Caudate nucleus (tissue), 63 donors: ENCODE measurements at places on chromosomes 1 and 21.

DNA sequence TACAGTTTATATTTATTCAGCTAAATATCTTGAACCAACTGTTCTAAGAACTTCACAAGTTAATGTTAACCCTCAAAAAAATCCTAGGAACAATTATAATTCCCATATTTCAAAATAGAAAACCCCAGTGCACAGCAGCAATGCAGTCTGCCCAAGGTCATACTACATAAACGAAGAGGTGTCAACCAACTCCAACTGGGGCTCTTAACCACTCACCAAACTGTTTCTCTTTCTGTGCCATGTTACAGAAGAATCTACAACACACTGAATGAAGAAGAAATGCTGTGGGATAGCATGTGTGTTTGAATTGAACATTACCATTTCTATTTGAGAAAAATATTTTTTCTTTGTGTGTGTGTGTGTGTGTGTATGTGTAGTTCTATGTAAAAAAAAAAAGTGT lies 35.7 kb downstream of the EIF4G3 start:
- DNase-seq: no peak

DNA sequence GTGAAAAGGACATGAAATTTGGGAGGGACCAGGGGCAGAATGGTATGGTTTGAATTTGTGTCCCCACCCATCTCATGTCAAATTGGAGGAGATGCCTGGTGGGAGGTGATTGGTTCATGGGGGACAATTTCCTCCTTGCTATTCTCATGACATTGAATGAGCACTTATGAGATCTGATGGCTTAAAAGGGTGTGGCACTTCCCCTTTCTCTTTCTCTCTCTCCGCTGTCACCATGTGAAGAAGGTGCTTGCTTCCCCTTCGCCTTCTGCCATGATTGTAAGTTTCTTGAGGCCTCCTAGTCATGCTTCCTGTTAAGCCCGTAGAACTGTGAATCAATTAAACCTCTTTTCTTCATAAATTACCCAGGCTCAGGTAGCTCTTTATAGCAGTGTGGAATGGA lies 7.6 kb upstream of the GBP4 start:
- no peak for DNase-seq

GRCh38 chr1:180428782-180429695 lies 73.3 kb downstream of the ACBD6 start:
- DNase-seq: no peak

DNA sequence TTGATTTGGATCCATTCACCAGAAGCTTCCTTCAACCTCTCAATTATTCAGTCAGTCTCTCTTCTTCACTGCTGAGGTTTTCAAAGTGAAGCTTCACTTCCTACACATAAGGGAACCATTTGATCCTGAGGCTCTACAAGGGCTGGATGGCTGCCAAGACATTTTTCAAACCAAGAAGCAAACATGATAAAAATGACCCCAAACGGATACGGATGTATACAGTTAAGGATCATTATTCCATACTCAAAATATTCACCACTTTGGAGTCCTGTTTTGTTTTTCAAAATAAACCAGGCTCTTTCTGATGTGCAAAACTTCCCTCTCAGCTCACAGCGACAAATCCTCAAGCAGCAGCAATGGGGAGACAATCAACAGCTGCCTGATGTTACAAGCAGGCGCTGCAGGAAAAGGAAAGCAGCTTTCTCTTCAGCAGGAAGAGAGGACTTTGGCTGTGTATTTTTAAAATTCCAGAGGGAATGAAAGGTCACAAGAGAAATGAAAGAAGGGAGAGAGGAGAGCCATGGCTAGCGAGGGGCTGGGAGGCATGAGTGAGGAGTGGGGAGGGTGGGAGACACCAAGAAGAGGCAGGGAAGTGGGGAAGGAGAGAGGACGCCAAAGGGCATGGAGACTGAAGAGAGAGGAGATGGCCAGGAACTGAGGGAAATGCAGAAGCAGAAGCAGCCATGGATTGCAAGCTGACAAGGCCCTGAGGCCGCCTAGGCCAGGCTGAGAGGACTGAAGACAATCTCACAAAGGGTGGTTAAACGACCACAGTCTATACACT lies 145.4 kb downstream of the SLC45A1 start:
- DNase-seq: no peak

DNA sequence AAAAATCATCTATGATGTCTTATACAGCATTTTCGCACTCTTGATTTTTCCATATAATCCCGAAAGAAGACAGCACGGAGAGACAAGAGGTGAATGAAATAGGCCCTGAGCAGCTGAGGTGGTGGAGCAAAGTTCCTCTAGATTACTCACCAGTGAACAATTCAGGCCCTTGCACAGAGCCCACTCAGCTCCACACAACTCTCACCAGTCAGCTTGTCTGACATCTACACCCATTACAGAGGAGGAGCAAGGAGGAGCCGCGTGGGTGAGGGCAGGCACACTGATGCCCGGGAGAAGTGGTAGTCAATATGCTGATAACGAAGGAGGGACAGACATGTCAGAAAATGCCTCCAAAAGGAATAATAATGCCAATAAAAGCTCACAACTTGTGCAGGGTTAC lies 59.9 kb downstream of the DNM3 start:
- DNase-seq: peak; percentile 51

GRCh38 chr1:16175610-16176553 lies 20.0 kb upstream of the EPHA2 start:
- peak; percentile 69 for DNase-seq

GRCh38 chr1:61782771-61783170 lies 40.5 kb downstream of the PATJ start:
- no peak for DNase-seq

GRCh38 chr21:40886931-40887330 lies 40.0 kb upstream of the DSCAM start:
- DNase-seq: no peak

- DNase-seq: no peak
Measured at GRCh38 chr1:56927171-56927570, 38.6 kb downstream of the C8B start.

DNA sequence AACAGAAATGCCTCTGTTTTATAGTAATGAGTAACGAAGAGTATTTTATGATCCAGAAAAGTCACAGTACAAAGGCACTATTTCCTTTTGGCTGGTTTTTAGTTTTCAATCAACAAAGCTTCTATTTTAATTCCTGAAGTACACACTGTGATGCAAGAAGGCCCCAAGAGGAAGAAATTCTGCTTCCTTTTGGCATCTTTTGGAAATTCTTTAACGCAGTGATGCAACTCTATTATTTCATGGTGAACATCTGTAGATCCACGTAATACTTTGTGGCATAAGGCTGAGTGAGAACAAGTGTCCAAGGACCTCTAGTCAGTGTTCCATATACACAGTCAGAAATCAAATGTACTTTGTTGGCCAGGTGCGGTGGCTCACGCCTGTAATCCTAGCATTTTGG lies 137.5 kb downstream of the TGFB2 start:
- DNase-seq: no peak

DNA sequence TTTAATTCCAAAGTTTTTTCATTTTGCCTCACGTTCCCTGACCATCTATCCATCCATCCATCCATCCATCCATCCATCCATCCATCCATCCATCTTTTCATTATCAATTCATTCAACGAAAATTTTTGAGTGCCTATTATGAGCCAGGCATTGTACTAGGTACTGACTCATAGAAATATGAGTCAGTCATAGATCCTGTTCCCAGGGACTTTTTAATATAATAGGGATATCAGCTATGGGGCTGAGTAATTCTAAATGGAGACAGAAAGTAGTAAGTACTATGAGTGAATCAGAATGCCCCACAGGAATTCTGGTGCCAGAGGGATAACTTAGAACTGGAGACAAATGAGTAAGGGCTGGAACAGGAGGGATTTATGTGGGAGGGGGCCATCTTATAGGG lies 49.8 kb upstream of the GNG12 start:
- DNase-seq: no peak

DNA sequence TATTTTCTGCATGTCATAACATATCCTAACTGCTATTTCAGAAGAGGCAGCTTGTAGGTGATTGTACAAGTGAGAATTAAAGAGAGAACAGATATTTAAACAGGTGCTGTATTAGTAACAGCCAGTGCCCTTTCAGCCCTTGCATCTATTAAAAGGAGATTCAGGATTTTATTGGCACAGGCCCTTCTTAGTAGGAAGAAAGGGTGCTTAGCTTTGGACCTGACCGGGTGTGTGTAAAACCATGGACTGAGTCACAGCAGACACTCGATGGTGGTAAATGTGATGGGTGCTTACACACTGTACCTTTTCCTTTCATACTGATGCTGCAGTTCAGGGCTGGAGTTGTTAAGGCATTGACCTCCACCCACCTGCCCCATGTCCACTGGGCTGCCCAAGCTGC lies 12.7 kb upstream of the CD101 start:
- no peak for DNase-seq

GRCh38 chr1:47993416-47993740 lies 3.8 kb downstream of the TRABD2B start:
- DNase-seq: no peak

- no peak for DNase-seq
Measured at GRCh38 chr1:211783897-211784296, 46.7 kb downstream of the LPGAT1 start.

- no peak for DNase-seq
Measured at GRCh38 chr1:40789342-40789598, 5.7 kb downstream of the KCNQ4 start.

- peak; percentile 2 for DNase-seq
Measured at GRCh38 chr1:16677552-16678431, 11.0 kb upstream of the RNU1-3 start.

GRCh38 chr1:91617285-91617765 lies 116.7 kb downstream of the CDC7 start:
- no peak for DNase-seq

DNA sequence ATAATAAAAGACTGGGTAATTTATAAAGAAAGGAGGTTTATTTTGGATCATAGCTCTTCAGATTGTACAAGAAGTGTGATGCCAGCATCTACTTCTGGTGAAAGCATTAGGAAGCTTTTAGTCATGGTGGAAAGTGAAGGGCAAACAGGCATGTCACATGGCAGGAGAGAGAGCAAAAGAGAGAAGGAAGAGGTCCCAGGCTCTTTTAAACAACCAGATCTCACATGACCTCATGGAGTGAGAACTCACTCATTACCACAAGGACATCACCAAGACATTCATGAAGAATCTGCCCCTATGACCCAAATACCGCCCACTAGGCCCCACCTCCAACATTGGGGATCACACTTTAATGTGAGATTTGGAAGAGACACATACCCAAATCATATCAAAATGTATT lies 10.0 kb downstream of the RPTN start:
- DNase-seq: no peak

DNA sequence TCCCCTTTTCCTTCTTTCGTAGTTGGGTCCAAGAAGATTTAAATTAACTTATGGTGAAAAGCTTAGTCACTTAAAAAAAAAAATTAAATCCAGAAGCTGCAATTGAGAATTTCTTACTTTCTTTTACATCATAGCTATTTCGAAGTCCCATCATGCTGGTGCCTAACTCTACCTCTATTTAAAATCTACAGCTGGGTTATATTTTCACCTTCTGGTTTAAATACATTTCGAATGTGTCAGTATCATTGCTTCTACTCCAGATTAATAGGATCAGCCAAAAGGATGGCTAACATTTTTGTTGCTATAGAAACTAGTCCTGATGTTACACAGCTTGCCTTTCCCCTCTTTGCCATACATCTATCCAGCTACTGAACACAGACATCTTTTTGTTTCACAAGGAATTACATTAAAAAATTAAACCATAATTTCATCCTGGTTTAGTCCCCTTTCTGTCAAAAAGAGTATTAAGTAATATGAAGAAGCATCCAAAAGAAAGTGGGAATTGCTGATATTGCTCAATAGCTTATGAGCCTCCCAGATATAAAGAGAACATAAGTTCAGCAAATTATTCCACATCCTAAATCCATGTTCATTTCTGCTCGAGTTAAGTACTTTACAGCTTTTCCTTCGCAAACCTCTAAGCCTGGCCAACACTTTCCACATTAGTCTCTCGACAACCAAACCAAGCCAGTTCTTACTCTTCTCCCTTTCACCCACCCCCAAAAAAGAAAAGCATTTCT lies 396.7 kb upstream of the DAB1 start:
- no peak for DNase-seq

- no peak for DNase-seq
Measured at GRCh38 chr1:221098471-221099405, 219.5 kb downstream of the HLX start.

- no peak for DNase-seq
Measured at GRCh38 chr1:44347280-44347679, 7.8 kb downstream of the ERI3 start.

- no peak for DNase-seq
Measured at GRCh38 chr21:18677632-18678031, 274.0 kb upstream of the TMPRSS15 start.

- DNase-seq: no peak
Measured at GRCh38 chr1:53343831-53344668, 16.2 kb upstream of the LRP8 start.

- peak; percentile 61 for DNase-seq
Measured at GRCh38 chr1:156892190-156893047, 1.1 kb upstream of the PEAR1 start.

DNA sequence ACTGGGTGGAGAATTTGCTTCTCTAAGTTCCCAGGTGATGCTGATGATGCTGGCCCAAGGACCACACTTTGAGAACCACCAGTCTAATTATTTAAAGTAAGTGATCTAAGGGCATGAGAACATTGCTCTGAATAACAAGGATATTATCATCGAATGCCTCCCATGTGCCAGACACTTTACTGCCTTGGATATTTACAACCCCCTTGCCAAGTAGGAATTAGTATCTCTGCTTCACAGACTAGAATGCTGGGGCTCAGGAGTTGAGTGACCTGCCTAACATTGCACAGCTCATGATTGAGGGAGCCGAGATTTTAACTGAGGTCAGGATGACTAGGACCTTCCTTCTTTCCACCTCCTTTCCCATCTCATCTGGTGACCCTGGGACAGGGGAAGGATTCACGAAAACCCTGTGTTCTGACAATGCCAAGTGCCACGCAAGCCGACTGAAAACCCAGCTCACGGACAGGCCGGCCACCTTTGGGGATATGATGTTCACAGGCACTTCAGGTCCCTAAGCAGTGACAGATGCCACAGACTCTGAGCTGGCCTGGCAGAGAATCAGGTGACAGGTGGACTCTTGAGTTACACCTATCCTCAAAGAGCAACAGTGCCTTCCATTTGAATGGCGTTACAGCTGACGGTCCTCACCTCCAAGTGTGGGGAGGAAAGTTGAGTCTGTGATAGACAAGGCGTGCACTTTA lies 230.7 kb downstream of the TOMM20 start:
- no peak for DNase-seq

DNA sequence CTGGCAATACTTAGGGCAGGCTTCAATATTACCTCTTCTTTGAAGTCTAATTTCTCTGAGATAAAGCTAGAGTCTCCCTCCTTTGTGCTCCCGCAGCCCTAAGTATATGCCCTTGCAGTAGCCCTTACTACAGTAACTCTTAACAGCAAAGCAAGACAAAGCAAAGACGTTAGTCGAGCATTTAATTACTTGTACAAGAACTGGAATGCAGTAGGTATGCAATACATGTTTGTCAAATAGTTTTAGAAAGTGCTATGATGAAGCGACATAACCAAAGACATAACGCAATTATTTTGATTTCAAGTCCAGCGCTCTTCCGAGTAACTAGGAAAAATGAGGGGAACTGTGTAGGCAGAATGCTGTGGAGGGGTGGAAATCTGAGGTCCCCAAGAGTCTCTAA lies 1.6 kb downstream of the P3H1 start:
- no peak for DNase-seq
